GM12865 (cell line): ENCODE measurements at places on chromosomes 1 and 21.

- DNase-seq = no peak
These were observed 36.1 kb upstream of the PRKACB start for GRCh38 chr1:84107955-84108354.

DNA sequence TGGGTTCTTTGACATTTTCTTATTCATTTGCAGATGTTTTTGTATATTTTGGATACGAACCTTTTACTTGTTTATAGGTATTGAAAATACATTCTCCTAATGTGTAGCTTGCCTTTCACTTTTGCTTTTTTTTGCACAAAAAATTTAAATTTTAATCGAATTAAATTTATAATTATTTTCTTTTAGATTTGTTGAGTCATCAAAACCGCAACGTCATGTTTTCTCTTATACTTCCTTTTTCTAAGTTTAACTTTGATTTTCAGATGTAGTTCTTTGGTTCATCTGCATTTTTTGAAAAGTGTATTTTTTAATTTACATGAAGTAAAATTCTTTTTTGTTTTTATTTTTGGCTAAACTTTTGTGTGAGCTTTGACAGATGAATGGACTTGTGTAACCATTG lies 243.7 kb upstream of the DPYD start:
- DNase-seq = no peak

DNA sequence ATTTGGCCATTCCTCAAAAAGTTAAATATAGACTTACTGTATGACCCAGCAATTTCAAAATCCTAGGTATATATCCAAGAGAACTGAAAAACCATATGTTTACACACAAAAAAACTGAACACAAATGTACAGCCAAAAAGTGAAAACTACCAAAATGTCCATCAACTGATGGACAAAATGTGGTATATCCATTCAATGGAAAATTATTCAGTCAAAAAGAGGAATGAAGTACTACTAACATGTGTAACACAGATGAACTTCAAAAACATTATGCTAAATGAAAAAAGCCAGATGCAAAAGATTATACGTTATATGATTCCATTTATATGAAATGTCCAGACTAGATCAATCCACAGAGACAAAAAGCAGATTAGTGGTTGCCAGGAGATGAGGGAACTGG lies 8.0 kb downstream of the AIDA start:
- no peak for DNase-seq

DNA sequence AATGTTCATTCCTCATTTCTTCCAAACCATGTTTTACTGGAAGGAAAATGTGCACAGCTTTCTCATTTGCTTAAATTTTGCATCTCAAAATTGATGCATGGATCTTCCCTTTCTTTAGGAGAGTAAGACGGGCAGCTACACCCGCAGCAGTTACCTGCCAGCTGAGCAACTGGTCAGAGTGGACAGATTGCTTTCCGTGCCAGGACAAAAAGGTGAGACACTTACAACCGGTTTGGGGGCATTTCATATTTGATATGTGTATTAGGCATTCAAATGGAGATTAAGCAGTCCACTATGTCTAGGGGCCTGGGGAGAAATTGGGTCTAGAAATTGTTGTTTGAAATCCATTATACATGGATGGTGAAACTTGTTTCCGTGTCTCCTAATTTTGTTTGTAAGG lies 12.9 kb downstream of the C8A start:
- DNase-seq = no peak

GRCh38 chr1:224014330-224014649 lies 99.6 kb upstream of the FBXO28 start:
- no peak for DNase-seq

- peak; percentile 56 for DNase-seq
These were observed 494.7 kb downstream of the SMYD3 start for GRCh38 chr1:246012341-246012740.

DNA sequence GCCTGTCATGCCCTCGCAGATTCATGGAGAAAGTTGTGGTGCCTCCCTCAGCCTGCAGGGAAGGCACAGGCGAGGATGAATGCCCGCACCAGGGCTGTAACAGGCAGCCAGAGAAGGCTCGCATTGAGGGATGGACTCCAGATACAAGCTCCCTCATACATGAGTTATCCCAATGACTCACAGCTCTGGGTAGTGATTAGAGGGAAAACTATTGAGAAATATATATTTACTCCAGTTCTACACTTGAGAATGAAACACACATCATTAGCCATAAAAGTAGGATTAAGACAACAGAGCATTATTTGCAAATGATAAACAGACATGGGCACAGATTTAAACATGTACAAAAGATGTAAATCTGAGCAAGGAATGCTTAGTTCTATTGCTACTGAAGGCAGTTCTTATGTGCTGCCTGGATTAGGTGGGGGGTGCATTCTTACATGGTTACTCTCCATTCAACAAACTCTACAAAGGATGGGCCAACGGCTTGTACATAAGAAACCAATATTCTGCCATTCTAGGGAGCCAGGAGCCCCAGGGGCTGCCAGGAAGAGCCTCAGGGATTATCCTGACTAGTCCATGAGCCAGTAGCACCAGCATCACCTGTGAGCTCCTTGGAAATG lies 97.9 kb downstream of the CSMD2 start:
- DNase-seq = no peak

DNA sequence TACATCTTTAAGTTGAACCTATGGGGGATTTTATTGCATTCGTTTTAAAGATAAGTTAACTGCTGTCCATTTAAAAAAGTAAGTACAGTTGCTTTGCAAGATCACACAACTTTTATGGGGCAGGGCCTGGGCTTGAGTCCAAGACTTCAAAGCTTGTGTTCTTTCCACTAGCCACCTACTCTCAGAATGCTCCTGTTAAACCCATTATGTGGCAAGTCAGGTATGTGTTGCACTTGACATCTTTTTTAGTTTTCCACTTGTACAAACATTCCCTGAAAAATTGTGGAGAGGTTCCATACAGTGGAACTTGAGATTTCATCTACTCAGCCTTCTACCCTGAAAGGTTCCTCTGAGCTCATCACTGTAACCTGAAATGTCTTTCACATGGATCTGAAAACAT lies 235.5 kb upstream of the SGIP1 start:
- no peak for DNase-seq

GRCh38 chr1:9110669-9111356 lies 18.1 kb downstream of the GPR157 start:
- DNase-seq = peak; percentile 96

DNA sequence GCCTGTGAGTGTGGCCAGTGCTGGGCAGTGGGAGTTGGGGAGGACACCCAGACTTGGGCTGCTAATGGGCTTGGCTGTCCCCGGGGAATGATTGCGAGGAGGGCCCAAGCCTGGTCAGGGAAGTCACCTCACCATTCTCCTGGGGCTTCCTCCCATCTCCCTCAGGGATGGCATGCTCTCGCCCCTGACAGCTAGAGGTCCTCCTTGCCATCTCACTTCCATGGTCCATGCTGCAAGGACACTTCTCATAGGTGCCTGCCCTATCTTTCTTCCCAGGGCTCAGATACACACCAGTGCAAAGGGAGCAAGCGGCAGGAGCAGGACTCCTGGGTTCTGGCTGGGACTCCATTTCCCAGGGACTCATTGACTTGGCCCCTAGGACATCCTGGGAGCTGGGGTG lies 4.1 kb downstream of the NTRK1 start:
- no peak for DNase-seq

DNA sequence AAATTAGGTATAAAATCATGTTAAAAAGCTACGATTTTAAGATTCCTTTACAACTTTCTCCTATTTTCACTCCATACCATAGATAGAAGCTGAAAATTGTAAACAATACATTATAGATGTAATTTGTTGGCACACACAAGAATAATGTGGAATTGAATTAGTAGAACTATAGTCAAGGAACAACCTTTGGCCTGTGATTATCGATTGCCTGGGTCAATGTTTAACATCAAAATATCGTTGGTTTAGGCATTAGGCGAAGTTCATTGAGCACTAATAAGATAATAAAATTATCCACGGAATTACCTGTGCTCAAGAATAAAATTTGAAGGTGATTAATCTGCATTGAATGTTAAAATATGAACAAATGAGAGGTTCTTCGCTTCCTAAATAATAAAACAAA lies 455.1 kb upstream of the ZP4 start:
- DNase-seq = no peak

- no peak for DNase-seq
These were observed 1171.0 kb downstream of the MRPL39 start for GRCh38 chr21:24436236-24436635.

DNA sequence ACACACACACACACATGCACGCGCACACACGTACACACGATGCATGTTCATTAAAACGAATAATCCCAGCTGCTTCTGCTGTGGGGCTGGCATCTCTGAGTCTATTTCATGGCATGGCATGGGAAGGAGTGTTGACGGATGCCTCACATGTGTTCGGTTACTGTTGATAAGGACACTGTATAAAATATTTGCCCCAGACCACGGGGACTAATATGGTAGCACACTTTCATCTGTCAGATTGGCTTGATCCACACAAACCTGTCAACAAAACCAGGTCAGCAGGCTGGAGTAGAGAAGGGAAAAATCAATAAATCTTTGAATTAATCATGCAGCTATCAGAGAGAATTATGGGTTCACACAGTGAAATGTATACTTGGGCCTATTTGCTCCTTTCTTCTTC lies 171.9 kb downstream of the DSCAM start:
- no peak for DNase-seq

DNA sequence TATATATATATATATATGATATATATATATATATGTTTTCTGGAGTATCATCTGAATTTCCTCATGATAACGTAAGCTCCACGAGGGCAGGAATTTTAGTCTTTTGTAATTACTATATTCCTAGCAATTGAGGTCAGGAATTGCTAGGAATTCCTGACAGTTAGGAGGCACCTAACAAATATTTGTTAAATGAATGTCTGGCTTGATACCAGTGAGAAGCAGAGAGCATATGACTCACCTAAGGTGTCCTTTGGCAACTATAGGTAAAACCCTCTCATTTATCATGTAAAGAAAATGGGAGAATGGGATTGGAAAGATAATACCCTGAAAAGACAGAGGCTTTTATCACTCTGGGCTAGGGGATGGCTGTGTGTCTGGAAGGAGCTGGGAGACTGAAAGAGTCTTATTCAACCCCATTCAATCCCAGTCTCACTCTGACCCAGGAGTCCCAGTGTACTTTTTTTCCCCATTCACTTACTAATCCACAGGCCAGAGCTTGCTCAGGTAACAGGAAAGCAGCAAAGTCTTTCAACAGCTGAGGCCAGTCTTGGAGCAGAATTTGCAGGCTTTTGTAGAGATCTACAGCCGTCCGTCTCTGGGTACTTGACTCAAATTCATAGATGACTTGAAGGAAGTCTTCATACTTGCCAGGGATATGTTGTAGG lies 71.2 kb downstream of the DAP3 start:
- no peak for DNase-seq

DNA sequence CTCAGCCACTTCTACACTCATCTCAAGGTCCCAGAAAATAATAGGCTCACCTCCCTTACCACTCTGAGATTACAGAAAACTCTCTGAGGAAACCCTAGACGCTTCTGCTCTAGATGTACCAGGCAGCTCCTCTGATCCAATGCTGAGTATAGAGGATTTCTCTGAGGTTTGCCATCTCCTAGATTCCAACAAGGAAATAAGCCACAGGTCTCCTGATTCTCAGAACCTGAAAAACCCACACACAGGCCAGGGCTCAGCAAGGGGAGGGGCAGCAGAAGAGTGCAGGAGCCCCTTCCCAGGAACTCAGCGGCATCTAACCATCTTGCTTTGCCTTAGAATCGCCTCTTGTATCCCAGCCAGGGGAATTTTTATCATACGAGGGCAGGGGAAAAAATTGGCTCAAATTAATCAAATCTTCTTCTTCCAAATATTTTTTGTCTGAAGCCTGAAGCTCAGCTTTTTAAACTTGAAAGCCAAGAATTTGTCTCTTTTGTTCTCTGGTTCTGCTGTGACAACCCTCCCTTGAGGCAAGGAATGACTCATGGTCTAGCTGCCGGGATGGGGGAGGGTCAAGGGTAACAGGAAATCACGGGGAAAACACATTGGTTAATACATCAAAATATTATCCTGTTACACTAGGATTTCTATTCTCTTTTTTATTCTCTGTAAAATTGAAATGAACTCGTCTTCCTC lies 30.8 kb downstream of the GORAB start:
- peak; percentile 64 for DNase-seq

GRCh38 chr1:203131548-203132200 lies 4.1 kb downstream of the ADORA1 start:
- DNase-seq = no peak

DNA sequence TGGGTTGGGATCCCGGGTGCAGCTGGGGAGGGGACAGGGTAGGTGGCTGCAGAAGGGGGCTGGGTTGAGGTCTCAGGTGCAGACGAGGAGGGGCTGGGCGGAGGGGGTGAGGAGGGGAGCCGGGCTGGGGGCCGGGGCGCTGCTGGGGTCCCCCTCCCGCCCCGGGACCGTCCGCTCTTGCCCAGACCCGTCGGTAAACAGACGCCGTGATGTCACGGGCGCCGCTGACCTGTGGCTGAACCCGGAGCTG lies 22.3 kb downstream of the DHRS3 start:
- DNase-seq = no peak

- DNase-seq = no peak
These were observed 176.8 kb downstream of the ZP4 start for GRCh38 chr1:237713916-237714315.

GRCh38 chr21:24023402-24023801 lies 1583.9 kb downstream of the MRPL39 start:
- no peak for DNase-seq
